ENCODE measurements at places on chromosomes 1 and 21. TPM values are rescaled to one million over a fixed set of nuclear protein-coding genes. Genes with fewer than 3 reads are reported as not detected.

DNA sequence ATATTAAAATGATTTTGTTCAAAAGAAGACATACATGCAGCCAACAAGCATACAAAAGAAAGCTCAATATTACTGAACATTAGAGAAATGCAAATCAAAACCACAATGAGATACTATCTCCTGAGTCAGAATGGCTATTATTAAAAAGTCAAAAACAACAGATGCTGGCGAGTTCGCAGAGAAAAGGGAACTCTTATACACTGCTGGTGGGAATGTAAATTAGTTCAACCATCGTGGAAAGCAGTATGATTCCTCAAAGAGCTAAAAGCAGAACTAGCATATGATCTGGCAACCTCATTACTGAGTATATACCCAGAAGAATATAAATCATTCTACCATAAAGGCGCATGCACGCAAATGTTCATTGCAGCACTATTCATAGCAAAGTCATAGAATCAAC is 126.0 kb upstream of the HMCN1 start:
- no peak for DNase-seq

DNA sequence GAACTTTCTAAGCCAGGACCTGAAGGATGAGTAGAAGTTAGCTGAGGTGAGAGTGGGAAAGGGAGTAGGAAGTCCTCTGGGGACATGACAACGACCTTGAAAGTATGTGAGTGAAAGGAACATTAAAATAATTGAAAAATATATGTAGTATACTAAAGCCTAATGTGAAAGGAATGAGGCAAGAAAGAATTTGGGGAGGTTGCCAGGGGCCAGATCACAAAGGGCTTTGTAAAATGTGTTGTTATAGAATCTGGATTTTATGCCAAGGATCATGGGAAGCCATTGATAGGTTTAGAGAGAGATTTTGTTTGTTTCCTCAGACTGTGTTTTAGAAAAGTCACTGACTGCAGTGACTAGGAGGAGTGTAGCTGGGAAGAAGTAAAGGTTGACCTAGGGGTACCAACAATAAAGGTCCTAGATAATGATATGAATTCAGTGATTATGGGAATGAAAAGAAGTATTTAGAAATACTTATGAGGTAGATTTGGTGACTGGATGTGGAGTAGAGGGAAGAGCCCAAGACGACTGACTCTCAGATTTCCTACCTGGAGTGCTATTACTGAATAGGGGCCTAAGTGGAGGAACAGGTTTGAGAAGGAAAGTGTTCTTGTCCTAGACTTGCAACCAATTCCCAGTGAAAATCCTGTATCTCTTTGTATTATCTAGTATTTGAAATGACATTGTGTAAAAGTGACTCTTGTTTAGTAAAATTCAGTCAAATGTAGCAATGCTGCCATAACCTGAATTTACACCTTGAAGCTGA is 179.8 kb downstream of the PHTF1 start:
- no peak for DNase-seq

DNA sequence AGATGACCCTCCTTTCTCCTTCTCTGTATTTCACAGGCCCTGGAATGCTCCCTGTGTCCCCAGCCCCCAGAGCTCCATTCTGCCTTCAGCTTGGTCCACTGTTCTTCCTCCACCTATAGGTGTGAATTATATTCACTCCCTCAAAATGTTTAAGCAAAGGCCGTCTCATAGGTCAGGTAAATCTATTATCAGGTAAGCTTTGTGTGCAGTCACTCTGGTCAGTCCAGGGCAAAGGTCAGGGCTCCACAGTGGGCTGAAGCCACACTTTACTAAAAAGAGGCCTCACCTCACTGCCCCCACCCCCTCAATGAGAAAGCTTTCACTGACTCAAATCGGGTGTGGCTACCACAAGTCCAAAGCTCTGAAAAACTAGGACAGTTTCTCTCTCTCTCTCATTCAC is 65.9 kb downstream of the DNTTIP2 start:
- DNase-seq: no peak

The AMIGO1 gene
- 0.41 TPM for total RNA-seq

The PLA2G2C gene
- total RNA-seq: not detected
